ENCODE measurements at places on chromosomes 3 and 15.

GRCh38 chr3:137061186-137061585 lies 103.4 kb downstream of the IL20RB start:
- DNase-seq = no peak

DNA sequence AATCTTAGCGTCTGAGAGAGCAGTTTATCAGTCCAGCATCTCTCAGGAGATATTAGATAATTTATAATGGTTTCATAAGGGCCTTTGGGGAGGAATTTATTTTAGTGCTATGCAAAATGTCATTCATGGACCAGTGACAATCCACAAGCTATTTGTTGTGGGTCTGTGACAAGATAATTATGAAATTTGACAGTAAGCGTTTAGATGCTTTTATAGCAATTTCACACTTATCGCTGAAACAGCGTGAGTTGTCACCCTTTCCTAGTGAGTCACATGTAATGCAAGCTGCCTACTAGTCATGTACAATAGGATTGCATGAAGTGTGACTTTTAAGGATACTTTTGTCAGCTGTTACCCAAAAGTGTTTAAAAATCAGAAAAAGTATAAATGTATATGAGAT lies 315.6 kb upstream of the THBS1 start:
- DNase-seq = no peak

GRCh38 chr3:4831580-4831950 lies 147.7 kb upstream of the BHLHE40 start:
- DNase-seq = no peak

DNA sequence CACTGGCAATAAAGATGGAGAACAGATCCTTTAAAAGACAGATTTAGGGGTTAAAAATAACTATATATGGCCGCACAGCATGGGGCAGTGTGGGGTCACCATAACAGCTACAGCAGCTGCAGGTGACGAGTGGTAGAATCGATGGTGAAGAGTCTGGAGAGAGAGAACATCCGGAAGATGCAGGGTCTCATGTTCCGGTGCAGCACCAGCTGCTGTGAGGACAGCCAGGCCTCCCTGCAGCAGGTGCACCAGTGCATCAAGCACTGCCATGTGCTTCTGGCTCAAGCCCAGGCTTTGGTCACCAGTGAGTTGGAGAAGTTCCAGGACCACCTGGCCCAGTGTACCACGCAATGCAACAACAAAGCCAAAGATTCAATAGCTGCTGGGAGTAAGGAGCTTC lies 93.7 kb upstream of the IMPG2 start:
- DNase-seq = no peak

- no peak for DNase-seq
These were observed 465.3 kb upstream of the AGTR1 start for GRCh38 chr3:148232389-148232788.

Data from hindlimb muscle (tissue), 1 donor.